ENCODE measurements at places on chromosomes 11 and 22.

DNA sequence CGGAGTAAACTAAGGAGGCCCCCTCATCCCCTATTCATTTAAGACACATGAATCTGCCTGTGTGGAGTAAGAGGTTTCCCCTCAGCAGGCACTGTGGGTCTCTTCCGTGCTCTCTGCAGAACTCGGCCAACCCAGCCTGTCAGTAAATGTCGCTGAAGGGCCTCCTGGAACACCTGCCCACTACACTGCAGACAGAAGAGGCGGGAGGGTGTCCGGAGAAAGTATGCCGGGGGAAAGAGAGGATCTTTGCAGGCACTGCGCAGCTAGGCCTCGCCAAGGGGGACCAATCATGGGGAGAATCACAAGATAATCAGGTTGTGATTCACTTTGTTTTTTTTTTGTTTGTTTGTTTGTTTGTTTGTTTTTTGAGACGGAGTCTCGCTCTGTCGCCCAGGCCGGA is 110.8 kb downstream of the MORC2 start:
- DNase-seq, result no peak

DNA sequence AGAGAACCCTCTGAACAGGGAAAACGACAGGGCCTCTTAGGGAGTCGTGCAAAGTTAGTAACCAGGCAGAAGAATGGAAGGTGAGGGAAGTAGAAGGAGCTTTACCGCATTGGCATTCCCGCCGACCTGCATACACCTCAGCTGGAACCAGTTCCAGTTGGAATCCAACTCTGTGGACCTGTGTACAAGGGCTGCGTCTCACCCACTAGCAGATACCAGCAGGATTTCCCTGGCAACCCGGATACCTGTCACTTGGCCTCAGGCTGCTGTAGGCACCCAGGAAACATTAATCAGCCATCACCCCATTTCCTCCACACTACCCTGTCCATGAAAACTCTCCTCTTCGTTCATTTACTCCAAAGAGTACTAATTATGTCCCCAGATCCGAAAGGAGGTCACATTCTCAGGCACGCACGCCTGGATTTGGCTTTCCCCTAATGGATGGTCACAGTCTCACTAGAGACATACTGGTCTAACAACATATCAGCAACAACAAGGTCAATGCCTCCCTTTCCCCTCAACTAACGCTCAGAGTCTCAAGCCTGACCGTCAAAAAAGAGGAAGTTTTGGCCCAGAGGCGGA is 842 bp downstream of the ARFGAP2 start:
- peak; percentile 9 for DNase-seq

- DNase-seq, result no peak
These were observed 98.4 kb downstream of the CCDC83 start for GRCh38 chr11:85953491-85954143.

DNA sequence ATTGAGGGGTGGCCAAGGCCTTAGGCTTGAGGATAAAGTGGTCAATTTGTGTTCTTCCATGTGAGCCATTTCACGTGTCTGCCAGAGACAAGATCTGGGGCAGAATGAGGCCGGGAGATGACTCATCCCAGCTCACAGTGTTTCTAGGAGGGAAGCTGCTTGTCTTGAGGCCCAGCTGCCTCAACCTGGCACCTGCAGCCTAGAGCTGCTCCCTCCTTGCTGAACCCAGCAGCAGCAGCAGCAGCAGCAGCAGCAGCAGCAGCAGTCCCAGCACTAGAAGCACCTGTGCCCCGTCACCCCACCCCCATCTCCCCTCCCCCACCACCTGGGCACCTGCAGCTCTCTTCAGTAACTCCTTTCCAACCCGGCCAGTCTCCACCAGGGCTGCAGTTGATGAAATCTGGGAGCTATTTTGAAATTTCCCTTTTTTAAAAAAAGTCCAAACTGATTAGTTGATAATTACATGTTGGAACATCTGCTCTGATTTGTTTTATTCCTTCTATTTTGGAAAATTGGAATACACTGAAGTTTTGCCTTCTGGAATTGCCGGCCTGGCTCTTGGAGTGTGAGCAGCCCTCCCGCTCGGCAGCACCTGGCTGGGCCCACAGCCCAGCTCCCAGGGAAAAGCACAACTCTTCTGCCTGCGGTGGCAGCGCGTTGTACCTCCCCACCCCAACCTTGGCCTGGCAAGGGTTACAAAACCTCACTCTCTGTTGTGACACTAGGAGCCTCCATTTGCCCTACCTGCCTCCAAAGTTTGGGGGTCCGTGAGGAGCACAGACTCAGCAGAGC is 143.5 kb downstream of the NXPE2 start:
- no peak for DNase-seq

DNA sequence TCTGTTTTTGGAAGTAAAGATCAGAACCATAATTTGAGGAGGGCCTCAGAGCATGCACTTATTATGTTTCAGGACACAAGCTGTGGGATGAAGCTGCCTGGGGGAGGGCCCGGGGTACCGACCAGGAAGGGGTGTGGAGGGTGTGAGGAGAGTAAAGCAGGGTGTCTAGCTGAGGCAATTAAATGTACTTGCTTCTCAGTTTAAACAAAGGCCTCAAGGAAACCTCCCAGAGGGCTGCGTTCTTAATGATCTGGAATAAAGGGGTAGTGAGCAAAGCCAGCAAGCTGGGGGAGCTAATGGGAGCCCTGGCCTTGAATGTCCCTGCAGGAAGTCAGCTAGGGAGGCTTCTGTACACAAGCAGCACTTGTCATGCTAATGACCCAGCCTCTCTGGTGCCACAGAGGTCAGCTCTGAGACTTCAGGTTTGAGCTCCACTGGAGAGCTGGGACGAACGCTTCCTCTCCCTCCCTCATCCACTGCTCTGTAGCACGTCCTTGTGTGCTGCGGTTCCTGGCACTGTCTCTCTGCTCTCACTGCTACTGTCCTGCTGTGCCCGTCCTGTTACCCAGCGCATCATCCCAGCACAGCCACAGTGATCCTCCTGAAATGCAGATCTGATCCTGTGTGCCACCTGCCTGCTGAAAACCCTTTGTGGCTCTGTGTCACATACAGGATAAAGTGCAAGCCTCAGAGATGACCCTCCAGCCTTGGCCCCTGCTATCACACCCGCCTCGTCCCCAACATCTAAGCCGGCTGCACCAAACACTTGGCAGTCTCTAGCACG is 159.7 kb downstream of the DBX1 start:
- no peak for DNase-seq

GRCh38 chr11:120959189-120959588 is 64.7 kb upstream of the TBCEL start:
- no peak for DNase-seq

DNA sequence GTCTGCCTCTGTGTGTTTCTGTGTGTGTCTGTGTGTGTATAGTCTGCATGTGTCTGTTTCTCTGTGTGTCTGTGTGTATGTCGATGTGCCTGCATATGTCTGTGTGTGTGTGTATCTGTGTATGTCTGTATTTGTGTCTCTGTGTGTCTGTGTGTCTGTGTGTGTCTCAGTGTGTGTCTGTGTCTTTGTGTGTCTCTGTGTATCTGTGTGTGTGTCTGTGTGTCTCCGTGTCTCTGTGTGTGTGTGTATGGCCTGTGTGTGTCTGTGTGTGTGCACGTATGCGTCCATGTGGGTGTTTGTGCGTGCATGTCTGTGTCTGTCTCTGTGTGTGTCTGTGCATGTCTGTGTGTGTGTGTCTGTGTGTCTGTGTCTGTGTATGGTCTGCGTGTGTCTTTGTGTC is 439 bp downstream of the SNX32 start:
- no peak for DNase-seq

GRCh38 chr11:61617515-61617914 is 36.6 kb upstream of the SYT7 start:
- no peak for DNase-seq

- no peak for DNase-seq
These were observed 454.4 kb downstream of the BRD1 start for GRCh38 chr22:49373289-49373666.

- DNase-seq, result no peak
These were observed 725 bp downstream of the CASTOR1 start for GRCh38 chr22:30288419-30289140.

DNA sequence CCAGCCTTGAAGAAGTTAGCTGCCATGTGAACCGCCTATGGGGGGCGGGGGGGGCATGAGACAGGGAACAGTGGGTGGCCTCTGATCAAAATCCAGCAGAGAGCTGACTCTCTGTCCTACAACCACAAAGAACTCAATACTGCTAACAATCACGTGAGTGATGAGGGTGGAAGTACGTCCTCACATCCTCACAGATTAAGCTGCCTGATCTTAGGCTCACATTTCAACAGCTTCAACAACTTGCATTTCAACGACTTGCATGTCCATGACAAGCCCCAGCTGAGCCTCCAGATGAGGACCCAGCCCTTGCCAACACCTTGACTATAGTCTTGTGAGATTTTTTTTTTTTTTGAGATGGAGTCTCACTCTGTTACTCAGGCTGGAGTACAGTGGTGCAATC is 51.6 kb downstream of the CLMP start:
- DNase-seq, result no peak

DNA sequence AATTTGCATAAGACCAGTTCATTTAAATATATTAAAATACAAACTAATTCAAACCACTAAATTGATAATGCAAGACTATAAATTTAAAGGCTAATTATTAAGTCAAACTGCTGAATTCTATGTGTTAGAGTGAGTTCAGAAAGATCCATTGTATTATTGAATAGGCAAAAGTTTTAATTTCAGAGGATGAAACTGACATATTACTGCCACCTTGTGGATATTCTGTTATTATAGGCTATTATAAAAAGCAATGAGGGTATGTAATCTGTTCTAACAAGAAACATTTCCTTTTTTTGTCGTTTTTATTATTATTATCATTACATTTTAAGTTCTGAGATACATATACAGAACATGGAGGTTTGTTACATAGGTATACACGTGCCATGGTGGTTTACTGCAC is 20.9 kb upstream of the NAALAD2 start:
- DNase-seq, result no peak

DNA sequence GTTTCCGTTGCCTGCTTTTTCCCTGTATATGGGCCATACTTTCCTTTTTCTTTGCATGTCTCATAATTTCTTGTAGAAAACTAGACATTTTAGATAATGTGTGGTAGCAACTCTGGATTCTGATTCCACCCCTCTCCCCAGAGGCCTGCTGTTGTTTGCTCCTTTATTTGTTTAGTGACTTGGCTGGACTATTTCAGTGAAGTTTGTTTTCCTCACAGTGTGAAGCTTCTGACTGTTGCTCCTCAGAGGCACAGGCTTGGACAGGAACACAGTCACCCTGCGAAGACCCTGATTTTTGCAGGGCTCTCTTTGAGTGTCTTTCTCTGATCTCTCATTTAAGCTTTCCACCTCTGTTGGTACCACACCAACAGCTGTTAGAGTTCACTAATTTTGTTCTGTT is 72.5 kb downstream of the SWAP70 start:
- no peak for DNase-seq

- no peak for DNase-seq
These were observed 44.5 kb downstream of the MED15 start for GRCh38 chr22:20551805-20552442.

- DNase-seq, result no peak
These were observed 7.2 kb upstream of the FLRT1 start for GRCh38 chr11:64028398-64029115.

DNA sequence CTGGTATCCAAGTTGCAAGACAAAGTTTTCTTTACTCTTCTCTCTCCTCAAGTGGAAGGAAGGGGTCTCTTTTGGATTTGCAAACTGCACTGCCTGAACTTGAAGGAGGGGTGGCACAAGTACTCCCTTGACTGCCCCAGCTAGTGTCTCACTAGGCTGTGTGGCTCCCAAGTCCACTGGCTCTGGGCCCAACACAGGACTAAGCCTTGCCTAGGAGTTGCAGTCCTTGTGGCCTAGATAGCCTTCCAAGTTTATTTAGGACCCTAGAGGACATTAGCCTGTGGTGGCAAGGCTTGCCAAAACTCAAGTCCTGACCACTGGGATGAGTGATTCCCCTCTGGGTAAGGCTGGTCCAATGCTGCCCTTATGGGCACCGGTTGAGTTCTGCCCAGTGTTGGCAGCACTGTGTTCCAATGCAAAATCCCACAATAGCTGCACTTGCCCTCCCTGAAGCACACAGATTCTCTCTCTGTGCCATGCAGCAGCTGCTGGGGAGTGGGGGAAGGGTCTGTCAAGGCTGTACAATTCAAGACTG is 10.2 kb upstream of the WEE1 start:
- DNase-seq, result no peak

DNA sequence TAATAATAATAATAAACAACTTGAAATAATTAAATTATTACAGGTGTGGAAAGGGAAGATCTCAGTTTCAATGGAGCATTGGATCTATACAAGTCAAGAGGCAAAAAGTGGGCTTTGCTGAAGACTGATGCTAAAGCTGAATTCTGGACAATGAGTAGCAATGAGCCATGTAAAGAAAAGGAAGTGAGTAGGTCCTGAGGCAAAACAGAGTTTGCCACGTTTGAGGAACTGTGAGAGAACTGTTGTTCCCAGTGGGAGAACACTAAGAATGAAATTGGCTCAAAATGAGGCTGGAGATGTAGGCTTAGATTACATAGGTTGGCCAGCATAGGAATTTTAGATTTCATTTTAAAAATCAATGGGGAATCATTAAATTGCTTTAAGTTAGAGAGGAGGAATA is 33.9 kb upstream of the TEAD1 start:
- DNase-seq, result no peak

DNA sequence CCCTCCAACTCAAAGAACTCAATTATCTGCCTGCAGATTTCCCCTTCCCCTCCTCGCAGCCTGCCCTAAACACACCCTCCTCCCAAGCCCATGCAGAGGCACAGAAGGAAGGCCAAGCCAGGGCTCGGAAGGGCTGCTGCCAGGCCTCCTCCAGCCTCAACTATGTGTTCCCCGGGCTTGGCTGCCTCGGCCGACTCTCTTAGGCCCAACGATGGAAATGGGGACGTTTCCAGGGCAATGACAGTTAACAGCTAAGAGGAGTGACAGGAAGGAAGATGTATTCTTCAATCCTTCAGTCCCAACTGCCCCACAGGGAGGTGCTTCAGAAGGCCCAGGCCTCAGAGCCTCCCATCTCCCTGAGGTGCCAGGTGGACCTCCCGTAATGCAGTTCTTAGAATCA is 104.0 kb upstream of the AKIP1 start:
- DNase-seq, result no peak

- DNase-seq, result no peak
These were observed 83.9 kb downstream of the PTPRJ start for GRCh38 chr11:48064306-48064705.

GRCh38 chr11:22922672-22923071 is 62.4 kb upstream of the CCDC179 start:
- DNase-seq, result no peak

DNA sequence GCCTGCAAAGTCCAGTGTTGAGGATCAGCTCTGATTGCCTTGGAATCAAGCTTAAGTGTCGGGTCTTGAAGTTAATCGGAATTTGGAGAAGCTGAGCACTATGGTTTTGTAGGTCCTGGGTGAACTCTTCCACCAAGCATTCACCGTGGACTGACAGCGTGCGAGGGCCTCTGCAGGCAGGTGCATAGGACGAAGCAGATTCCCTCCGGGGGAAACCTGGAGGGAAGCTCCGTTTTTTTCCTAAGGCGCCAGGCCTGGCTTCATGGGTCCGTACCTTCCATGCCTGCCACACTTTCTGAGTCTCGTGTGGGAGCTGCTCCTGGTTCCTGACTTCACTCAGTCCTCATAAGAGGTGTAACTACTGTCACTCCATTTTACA is 170.1 kb downstream of the CRYBB2 start:
- no peak for DNase-seq
